ENCODE measurements at places on chromosomes 1 and 21.

GRCh38 chr1:116457946-116458604, 85.0 kb downstream of the ATP1A1 start:
- DNase-seq = no peak

GRCh38 chr1:20511518-20512428, 3.8 kb upstream of the MUL1 start:
- DNase-seq = no peak

DNA sequence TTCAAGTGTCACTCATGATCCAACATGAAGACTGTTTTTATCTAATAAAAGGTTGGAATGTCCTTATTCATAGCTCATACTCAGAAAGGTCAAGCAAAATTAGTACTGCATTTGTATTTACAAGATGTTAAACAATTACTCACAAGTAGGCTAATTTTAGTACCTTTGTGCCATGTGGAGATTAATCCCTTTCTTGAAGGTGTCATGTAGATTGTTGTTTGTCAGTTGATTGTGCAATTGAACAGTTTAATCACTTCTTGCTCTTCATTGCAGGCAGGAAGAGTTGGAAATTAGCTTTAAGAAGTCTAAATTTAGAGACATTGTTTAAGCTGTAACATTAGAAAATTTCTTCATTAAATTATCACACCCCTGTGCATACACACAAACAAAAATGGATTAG, 847.1 kb downstream of the KCNT2 start:
- DNase-seq = no peak

GRCh38 chr1:246215510-246215903, 291.6 kb downstream of the SMYD3 start:
- no peak for DNase-seq

DNA sequence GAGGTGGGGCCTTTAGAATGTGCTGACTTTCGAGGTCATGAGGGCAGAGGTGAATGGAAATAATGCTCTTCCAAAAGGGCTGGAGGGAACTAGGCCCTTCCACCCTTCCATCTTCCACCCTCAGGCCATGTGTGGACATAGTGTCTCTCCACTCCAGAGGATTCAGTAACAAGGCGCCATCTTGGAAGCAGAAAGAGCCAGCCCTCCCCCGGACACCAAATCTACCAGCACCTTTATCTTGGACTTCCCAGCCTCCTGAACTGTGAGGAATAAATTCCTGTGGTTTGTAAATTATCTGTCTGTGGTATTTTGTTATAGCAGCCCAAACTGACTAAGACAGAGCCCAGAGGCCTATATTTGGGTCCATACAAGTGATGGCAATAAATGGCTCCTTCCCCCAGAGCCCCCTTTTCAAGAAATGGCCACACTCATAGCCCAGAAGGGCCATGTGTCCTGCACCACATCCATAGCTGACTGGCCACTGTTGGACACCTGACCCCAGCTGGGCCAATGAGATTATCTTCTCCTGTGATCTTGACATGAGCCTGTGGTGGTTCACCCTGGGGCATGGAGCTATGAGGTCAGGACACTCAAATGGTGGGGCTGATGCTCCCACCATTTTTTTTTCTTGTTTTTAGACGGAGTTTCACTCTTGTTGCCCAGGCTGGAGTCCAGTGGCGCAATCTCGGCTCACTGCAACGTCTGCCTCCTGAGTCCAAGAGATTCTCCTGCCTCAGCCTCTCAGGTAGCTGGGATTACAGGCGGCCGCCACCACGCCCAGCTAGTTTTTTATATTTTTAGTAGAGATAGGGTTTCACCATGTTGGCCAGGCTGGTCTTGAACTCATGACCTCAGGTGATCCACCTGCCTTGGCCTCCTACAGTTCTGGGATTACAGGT, 114.9 kb downstream of the RRAGC start:
- DNase-seq = no peak

DNA sequence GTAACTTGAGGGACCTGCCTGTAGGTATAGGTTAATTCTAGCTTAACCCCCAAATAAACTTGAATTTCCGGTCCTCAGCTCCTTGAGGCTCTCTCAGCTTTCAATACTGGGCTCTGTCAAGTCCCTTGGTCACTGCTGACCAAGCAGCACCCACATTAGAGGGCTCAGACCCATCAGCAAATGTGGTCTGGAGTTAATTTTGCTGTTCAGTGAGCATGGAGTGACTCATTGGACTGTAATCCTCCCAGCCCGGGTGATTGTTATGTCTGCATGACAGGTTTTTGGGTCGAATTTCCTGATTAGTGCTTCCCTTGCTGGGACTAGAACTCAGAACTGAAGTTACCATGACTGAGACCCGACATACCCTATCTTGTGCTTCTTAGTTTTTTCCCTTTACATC, 130.6 kb downstream of the URB2 start:
- DNase-seq = no peak

- DNase-seq = no peak
These were observed 142.1 kb upstream of the PTGFR start for GRCh38 chr1:78348496-78349284.

All from activated T-helper 1 cell treated with anti-CD3 and anti-CD28 coated beads, Interleukin-2, amount 50 U/mL, for 16 hours (primary cell).